H1 (cell line): ENCODE measurements at places on chromosomes 11 and 22.

DNA sequence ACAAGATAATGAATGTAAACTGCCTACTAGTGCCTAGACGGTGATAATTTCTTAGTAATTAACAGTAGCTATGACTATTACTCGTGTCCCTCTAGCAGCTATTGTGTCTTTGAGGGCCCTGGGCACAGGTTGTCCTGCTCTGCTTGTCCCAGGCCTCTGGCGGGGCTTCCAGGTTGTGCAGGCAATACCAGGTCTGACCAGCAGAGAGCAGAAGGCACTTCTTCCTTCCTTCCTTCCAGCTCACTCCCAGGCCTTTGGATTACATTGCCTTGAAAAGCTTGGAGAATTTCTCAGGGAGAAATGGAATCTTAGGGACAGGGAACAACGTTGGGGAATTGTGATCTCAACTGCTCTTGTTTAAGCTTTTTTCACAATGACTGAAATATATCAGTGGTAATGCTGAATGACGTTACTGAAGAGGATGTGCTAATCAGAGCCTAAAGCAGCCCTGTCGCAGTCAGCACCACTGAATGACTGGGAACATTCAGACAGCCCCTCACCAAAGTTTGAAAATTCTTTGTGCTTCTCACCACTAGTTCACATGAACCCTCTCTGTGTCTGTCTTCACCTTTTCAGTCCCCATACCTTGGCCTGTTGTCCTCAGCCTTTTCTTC lies 8.4 kb upstream of the CCKBR start:
- DNase-seq: peak; percentile 64
- H3K4me3 ChIP-seq: no peak overlapping the region
- no peak overlapping the region for H3K27ac ChIP-seq
- no peaks in the 10 kb centered on the region for H3K36me3 ChIP-seq
- no peaks in the 10 kb centered on the region for H3K4me1 ChIP-seq

DNA sequence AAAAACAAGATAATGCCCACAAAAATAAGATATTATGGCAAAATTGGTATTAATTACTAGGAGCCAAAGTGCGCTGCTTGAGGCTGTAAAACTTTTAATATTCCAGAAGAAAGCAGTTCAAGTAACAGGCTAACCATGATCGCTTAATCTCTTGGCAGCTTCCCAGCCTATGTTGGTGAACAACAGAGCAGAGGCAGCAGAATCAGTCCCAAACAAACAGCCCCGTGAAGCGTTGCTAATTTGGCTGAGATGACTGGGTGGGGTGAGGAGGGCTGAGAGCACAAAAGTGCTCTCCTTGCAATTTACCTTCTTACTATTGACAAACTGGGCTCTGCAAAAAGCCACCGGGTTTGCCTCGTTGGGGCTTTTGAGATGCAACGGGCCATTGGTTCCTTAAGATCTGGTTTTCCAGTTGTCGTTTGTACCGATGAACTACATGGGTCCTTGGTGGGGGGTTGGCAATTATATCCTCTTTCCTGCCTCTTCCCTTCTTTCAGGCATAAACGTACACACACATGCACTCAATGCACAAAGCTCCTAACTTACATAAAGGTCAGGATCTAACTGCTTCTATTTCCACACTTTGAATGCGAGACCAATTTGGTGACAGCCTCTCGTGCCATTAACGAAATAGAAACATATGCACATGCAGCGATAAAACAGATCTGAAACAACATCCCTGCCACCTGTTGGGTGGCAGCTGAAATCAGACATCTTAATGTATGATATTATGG lies 407.6 kb upstream of the CADM1 start:
- H3K27ac ChIP-seq: no peak overlapping the region
- no peaks in the 10 kb centered on the region for H3K27me3 ChIP-seq
- no peaks in the 10 kb centered on the region for H3K36me3 ChIP-seq

GRCh38 chr11:8354622-8355415 lies 91.1 kb upstream of the LMO1 start:
- H3K4me3 ChIP-seq: no peak overlapping the region
- H3K36me3 ChIP-seq: no peaks in the 10 kb centered on the region
- DNase-seq: no peak
- H3K27ac ChIP-seq: no peak overlapping the region

GRCh38 chr11:64856382-64857227 lies 12.2 kb upstream of the CDC42BPG start:
- no peak overlapping the region for H3K27ac ChIP-seq
- H3K27me3 ChIP-seq: no peaks in the 10 kb centered on the region
- no peaks in the 10 kb centered on the region for H3K4me1 ChIP-seq
- DNase-seq: no peak

- H3K27ac ChIP-seq: no peak overlapping the region
- H3K4me3 ChIP-seq: no peak overlapping the region
- no peaks in the 10 kb centered on the region for H3K27me3 ChIP-seq
- DNase-seq: no peak
- no peaks in the 10 kb centered on the region for H3K4me1 ChIP-seq
Measured at GRCh38 chr11:121793291-121793690, 322.7 kb downstream of the BLID start.

DNA sequence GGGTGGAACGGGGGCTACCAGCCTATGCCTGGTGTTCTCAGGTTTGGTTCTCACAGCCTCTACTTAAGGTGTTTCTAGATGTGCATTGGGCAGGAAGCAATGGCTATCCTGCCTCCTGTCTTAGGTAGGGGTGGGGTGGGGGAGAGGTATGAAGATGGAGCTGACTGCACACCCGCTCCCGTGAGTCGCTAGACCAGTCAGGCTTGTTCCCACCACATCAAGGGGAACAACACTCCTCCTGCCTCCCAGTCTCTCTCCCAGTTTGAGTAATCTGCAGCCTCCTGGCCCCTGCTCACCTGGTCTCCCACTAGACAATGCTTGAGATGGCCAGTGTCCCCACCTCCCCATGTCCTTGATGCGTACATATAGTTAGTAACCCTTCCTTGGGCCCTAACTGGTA lies 79.3 kb upstream of the TENM4 start:
- DNase-seq: no peak
- H3K27ac ChIP-seq: no peak overlapping the region
- no peaks in the 10 kb centered on the region for H3K4me1 ChIP-seq

DNA sequence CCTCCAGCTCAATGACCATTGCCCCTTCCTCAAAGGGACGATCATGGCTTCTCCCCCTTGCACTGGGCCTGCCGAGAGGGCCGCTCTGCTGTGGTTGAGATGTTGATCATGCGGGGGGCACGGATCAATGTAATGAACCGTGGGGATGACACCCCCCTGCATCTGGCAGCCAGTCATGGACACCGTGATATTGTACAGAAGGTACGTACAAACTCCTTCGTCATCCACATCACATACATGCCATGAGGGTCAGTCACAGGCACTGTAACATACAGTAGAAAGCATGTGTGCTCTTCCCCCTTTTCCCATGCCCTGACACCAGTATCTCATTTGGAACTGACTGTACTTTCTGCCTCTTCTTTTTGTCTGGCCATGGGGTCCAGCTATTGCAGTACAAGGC lies 4.0 kb downstream of the TAF10 start:
- no peaks in the 10 kb centered on the region for H3K27me3 ChIP-seq
- no peak for DNase-seq
- H3K4me1 ChIP-seq: peaks cover 4% of the 10 kb centered on the region
- peaks cover 17% of the 10 kb centered on the region for H3K36me3 ChIP-seq
- H3K27ac ChIP-seq: peak overlapping the region; percentile 9; the same call in 1 of the 2 replicates

GRCh38 chr11:76339221-76339620 lies 41.7 kb downstream of the THAP12 start:
- no peak for DNase-seq
- no peaks in the 10 kb centered on the region for H3K36me3 ChIP-seq
- H3K27ac ChIP-seq: no peak overlapping the region
- no peaks in the 10 kb centered on the region for H3K27me3 ChIP-seq
- H3K4me3 ChIP-seq: no peak overlapping the region

DNA sequence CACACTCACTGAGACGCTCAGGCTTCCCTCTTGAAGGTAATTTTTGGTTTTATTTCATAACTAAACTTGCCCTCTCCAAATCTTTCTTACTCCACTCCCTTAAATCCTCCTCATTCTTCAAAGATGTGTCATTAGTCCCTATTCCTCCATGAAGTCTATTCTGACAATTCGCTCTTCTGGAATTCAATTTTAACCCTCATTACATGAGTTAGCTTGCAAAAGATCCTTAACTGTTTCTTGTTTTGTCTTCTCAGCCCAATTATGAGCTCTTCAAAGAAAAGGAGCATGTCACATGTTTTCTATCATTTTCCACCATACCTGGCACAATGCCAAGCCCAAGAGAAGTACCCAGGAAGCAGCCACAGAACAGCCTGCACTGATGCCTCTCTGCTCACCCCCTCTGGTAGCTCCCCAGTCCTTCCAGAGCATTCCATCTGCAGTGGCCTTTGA lies 13.0 kb downstream of the GALNT18 start:
- H3K27me3 ChIP-seq: no peaks in the 10 kb centered on the region
- DNase-seq: no peak
- H3K27ac ChIP-seq: no peak overlapping the region
- no peak overlapping the region for H3K4me3 ChIP-seq

- peak; percentile 60 for DNase-seq
- H3K27ac ChIP-seq: no peak overlapping the region
- H3K4me1 ChIP-seq: peaks cover 9% of the 10 kb centered on the region
Measured at GRCh38 chr11:59173964-59174663, 2.2 kb downstream of the DTX4 start.

DNA sequence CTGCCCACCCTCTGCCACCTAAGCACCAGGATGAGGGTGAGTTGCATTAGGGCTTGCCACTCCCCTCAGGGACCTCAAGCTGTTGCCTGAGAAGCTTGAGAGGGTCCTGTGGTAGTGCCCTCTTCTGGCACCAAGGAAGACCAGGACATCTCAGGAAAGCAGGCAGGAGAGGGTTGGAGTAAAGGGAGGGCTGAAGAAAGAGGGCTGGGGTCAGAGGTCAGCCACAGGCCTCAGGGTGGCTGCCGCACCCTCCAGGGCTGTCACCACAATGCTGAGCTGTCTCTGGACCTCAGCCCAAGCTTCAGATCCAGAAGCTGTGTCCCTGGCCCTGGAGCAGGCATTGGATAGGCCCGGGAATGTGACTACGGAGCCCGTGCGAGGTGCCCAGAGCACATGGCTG lies 4.1 kb downstream of the SAC3D1 start:
- H3K27ac ChIP-seq: no peak overlapping the region
- no peak overlapping the region for H3K4me3 ChIP-seq
- H3K4me1 ChIP-seq: no peaks in the 10 kb centered on the region
- H3K27me3 ChIP-seq: peaks cover 9% of the 10 kb centered on the region; the same call in 1 of the 2 replicates
- H3K36me3 ChIP-seq: peaks cover 12% of the 10 kb centered on the region
- DNase-seq: no peak

DNA sequence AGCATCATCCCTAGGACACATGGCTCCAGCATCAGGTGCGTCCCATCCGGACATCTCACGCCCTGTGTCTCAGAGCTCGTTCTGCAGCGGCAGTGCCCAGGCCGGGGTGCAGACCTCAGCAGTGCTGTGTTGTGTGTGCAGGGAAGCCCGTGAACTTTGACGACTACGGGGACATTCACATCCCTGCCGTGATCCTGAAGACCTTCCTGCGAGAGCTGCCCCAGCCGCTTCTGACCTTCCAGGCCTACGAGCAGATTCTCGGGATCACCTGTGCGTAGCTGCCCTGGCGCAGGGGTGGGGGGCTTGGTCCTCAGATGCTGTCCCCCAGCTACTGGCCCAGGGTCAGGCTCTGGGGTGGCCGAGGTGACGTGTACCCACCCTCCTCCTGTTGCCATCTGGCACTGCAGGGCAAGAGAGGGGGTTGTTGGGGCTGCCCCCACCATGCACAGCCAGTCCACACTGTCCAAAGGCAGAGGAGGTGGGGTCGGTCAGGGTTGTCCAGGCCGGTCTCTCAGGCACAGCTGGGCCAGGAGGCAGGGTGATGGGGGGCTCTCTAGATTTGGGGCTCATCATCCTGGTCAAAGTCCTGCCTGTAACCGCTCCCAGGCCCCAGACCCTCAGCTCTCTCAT lies 96.5 kb downstream of the ARHGAP8 start:
- no peak overlapping the region for H3K4me3 ChIP-seq
- H3K27ac ChIP-seq: no peak overlapping the region
- peaks cover 6% of the 10 kb centered on the region; the same call in 1 of the 2 replicates for H3K36me3 ChIP-seq
- no peak for DNase-seq

DNA sequence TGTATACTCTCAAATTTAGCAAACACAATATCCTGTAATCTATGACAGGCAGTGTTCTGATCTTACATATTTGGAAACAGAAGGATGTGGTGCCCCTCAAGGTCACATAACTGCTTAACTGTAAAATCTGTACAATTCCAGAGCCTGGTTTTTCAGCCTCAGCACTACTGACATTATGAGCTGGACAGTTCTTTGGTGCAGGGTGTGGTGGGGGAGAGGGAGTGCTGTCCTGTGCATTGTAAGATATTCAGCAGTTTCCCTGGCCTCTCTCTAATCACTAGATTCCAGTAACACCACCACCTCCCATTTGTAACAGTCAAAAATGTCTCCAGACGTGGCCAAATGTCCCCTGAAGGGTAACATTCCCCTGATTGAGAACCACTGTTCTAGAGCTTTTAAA lies 1.8 kb upstream of the OR5B21 start:
- no peak for DNase-seq
- no peak overlapping the region for H3K4me3 ChIP-seq
- no peaks in the 10 kb centered on the region for H3K36me3 ChIP-seq
- H3K4me1 ChIP-seq: no peaks in the 10 kb centered on the region
- H3K27me3 ChIP-seq: no peaks in the 10 kb centered on the region

DNA sequence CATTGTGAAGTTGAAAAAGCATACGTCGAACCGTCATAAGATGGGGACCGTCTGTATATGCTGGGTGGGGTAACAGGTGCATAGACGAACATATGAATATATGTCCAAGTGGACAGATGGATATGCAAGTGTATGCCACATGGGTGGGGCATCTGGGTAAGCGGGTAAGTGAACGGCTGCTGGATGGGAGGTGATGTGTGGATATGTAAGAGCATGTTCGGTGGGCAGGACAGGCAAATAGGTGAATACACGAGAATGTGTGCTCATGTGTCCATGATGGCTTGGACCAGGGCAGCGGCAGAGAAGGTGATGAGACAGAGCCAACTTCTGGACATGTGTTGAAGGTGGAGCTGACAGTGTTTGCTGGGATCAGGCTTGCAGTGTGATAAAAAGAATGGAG lies 12.0 kb downstream of the IFITM10 start:
- H3K27me3 ChIP-seq: peaks cover 7% of the 10 kb centered on the region; the same call in 1 of the 2 replicates
- no peaks in the 10 kb centered on the region for H3K36me3 ChIP-seq
- DNase-seq: no peak
- no peaks in the 10 kb centered on the region for H3K4me1 ChIP-seq
- H3K4me3 ChIP-seq: no peak overlapping the region

- no peak for DNase-seq
- H3K27me3 ChIP-seq: no peaks in the 10 kb centered on the region
- H3K4me3 ChIP-seq: no peak overlapping the region
Measured at GRCh38 chr22:40583053-40583741, 53.3 kb downstream of the MRTFA start.

- peaks cover 7% of the 10 kb centered on the region for H3K27me3 ChIP-seq
- H3K4me3 ChIP-seq: no peak overlapping the region
- H3K36me3 ChIP-seq: no peaks in the 10 kb centered on the region
Measured at GRCh38 chr11:12689029-12689755, 15.0 kb downstream of the TEAD1 start.

DNA sequence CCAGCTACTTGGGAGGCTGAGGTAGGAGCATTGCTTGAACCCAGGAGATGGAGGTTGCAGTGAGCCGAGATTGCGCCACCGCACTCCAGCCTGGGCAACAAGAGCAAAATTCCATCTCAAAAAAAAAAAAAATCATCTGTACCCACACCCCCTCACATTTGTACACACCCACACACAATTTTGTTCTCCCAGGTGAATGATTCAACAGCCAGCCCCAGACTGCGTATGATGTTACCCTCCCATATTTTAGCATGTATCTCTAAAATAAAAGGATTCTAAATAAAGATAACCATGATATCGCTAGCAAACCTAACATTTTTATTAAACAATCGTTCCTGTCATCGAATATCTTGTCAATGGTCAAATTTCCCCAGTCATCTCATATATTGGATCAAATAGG lies 65.8 kb downstream of the BRD1 start:
- H3K36me3 ChIP-seq: no peaks in the 10 kb centered on the region
- H3K4me1 ChIP-seq: no peaks in the 10 kb centered on the region
- DNase-seq: no peak
- no peak overlapping the region for H3K27ac ChIP-seq
- no peak overlapping the region for H3K4me3 ChIP-seq
- H3K27me3 ChIP-seq: no peaks in the 10 kb centered on the region
